ELR (cell line): ENCODE measurements at places on chromosomes 13 and 19.
A peak's percentile ranks its signal among the peaks of the same experiment; 100 is the strongest.

GRCh38 chr19:32197896-32198882, 147.2 kb upstream of the ZNF507 start:
- no peak for DNase-seq

DNA sequence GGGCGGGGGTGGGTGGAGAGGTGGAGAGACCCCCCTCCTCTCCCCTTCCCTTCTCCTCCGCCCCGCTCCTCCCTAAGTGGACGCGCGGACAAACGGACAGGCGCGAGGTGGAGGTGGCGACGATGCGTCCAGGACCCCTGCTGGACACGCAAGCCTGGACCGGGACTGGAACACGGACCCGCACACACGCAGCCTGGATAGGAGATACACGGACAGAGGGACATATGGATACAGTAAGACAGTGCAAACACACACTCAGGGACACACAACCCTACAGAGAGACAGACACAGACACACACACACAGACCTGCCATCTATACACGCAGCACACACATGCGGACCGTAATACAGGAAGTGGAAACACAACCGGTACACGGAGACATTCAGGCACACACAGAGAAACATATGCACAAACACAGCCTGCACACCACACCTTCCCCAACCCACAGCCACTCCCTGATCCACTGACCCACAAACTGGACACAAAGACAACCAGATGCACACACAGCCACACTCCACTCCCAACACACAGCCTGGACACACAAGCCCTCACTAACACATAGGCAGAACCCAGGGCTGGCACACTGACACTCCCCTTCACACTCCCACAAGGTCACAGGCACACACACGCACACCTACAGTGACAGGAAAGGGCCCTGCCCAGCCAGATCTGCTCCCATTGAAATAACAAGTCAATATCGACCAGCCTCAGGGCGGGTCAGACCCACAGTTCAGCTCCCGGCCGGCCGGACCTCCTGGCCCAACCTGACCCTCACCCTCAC, 696 bp upstream of the ERFL start:
- no peak for DNase-seq

GRCh38 chr13:110405597-110406450, 98.7 kb downstream of the COL4A2 start:
- peak; percentile 83 for DNase-seq

- DNase-seq = no peak
Measured at GRCh38 chr19:8210421-8211101, 1.4 kb downstream of the CERS4 start.

- no peak for DNase-seq
Measured at GRCh38 chr19:41921577-41922576, 6.4 kb downstream of the ERFL start.
